ENCODE measurements at places on chromosomes 5 and 9.

DNA sequence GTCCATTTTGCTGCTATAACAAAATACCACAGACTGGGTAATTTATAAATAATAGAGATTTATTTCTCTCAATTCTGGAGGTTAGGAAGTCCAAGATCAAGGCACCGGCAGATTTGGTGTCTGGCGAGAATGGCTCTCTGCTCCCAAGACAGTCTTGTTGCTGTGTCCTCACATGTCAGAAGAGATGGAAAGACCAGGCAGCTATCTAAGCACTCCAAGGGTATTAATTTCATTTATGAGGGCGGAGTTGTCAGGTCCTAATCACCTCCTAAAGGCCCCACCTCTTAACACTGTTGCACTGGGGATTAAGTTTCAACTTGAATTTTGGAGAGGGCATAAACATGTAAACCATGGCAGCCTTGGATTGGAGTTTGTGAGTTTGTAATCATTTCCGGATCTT is 30.3 kb downstream of the ADCY2 start:
- no peak for DNase-seq

DNA sequence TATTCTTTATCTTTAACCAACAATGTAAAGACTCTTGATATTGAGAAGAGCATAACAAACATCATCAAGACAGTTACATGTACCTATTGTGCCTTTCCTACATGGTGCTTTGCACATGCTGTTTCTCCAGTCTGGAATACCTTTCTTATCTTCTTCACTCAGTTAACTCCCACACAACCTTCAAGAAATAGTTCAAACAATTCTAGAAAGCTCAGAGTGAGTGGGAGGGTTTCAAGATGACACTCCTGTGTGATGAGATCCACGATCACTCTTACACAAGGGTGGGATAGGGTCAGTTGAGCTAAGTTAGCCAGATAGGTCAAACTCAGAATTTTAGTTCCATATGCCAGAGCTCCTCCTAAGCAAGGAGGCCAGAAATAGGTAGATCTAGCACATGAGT is 915.5 kb downstream of the NR2F1-AS1 start:
- no peak for DNase-seq

GRCh38 chr5:149790276-149790675 is 60.2 kb downstream of the PPARGC1B start:
- DNase-seq = no peak

- no peak for DNase-seq
Observed at GRCh38 chr5:138962614-138963370, 87.7 kb upstream of the LRRTM2 start.

- no peak for DNase-seq
Observed at GRCh38 chr9:116193636-116194035, 40.0 kb downstream of the PAPPA start.

DNA sequence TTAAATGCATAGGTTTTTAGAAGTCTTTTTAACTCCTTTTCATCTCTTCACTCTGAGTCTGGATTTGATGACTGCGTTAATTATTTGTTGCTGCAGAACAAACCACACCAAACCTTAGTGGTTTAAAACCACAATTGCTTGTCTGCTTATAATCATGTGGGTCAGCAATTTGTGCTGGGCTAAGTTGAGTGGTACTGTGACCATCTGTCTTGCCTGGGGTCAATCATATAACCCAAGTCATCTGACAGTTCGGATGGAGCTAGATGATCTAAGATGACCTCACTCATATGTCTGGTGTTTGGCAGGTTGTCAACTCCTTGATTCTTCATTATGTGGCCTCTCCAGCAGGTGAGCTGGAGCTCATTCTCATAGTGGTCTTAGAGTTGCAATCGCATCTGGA is 219.1 kb upstream of the ELAVL2 start:
- no peak for DNase-seq

DNA sequence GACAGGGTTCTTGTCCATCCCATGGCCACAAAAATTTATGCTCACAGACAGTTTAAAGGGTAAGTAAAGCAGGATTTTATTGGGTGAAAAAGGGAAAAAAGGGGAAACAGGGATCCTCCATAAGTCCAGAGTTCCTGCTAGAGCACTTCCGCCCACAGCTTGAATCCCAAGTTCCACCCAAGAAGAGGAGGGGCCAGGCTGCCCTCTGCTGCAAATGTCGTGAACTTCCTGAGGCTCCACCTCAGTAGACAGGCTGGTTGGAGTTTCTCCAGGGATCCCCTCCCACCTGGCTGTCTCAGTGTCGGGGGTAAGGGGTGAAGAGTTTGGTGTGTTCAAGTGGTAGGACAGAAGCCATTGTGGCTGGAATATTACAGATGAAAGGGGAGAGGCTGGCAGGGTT is 275.0 kb upstream of the SGCD start:
- no peak for DNase-seq

DNA sequence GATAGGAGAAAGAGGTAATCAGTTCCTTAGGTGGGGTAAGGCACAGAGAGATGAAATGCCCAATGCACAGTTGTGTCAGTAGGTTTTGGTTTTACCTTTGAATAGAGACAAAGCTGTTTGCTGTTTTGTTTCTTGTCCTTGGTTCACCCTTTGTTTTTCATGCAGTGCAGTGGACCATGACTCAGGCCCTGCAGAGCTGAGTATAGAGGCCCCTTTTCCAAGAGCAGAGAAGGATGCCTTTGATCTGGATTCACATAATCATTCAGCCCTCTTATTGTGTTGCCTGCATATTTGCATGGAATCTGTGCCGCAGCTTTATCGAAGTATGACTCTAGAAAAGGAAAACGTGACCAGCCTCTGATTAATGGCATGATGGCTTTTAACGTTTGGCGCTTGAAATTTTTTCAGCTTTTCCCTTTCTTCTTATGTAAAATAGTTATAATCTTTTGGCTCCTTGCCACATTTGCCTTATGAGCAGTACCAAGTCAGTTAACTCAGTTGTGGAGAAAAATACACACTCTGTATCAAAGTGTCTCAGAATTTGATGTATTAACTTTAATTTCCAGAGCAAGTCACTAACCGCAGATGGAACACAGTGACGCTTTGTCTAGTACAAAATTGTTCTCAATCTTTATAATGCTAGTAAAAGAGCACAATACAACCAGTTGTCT is 197.6 kb downstream of the KDM4C start:
- DNase-seq = no peak

DNA sequence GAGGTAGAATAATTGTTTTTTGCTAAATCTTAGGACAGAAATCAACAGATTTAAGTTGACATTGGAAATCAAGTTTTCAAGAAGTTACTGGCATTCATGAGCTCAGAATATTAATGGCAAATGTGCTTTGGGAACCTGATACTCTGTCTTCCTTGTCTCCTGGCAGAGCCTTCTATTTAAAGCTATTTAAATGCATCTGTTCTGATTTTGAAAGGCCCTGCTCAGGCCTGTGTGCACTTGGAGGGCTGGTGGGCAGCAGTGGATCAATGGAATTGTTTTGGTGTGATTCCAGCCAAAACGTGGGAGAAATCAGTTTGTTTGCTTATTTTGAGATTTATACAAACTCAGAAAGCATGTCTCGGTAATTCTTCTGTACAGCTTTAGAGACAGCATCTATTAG is 38.5 kb downstream of the FBXL7 start:
- no peak for DNase-seq

GRCh38 chr5:163619951-163620350 is 114.5 kb downstream of the MAT2B start:
- no peak for DNase-seq

- DNase-seq = no peak
Observed at GRCh38 chr9:112132356-112132755, 42.7 kb downstream of the SUSD1 start.

- no peak for DNase-seq
Observed at GRCh38 chr9:87515006-87515405, 17.3 kb downstream of the DAPK1 start.

- no peak for DNase-seq
Observed at GRCh38 chr5:32251871-32252458, 60.8 kb downstream of the MTMR12 start.

DNA sequence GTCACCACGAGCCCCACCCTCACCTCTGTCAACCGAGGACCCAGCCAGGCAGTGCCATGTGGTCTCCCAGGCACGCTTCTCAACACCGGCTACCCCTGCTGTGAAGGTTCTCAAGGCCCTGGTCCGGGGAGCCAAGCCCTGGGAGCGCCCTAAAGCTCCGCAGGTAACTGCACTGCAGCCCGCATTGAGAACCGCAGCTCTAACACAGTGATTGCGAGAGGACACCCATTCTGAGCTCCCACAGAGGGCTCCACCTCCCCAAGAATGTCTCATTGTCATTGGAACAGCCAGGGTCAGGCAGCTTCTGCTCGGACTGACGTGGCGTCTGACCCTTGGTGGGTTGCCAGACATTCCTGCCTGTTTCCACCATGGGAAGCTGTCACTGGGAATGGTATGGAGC is 88.3 kb downstream of the ANKRD33B start:
- no peak for DNase-seq

GRCh38 chr9:84808416-84808815 is 138.9 kb downstream of the NTRK2 start:
- no peak for DNase-seq

GRCh38 chr5:15620501-15620900 is 120.5 kb downstream of the FBXL7 start:
- no peak for DNase-seq

Measured in CD4-positive, alpha-beta memory T cell (primary cell).